Aorta (tissue), 5 donors: ENCODE measurements at places on chromosomes 7 and 10. TPM values are rescaled to one million over a fixed set of nuclear protein-coding genes. Genes with fewer than 3 reads are reported as not detected.

CHAT gene
- not detected for polyA plus RNA-seq

APBB1IP gene
- 0.82 TPM for polyA plus RNA-seq

STYXL1 gene
- 16.2 TPM for polyA plus RNA-seq

DPYSL4 gene
- not detected for polyA plus RNA-seq

SPDYE5 gene
- polyA plus RNA-seq, result not detected

CTNNA3 gene
- polyA plus RNA-seq, result 1.5 TPM

NPY4R2 gene
- not detected for polyA plus RNA-seq

ANKRD61 gene
- not detected for polyA plus RNA-seq

TAC1 gene
- polyA plus RNA-seq, result not detected

RNLS gene
- 9.7 TPM for polyA plus RNA-seq

OR2A1 gene
- 0.50 TPM for polyA plus RNA-seq

FANK1 gene
- 6.1 TPM for polyA plus RNA-seq

TMEM236 gene
- polyA plus RNA-seq, result 1.5 TPM

NAT16 gene
- not detected for polyA plus RNA-seq

H2BK1 gene
- polyA plus RNA-seq, result not detected

KNDC1 gene
- polyA plus RNA-seq, result 0.25 TPM

ADCY1 gene
- polyA plus RNA-seq, result 0.25 TPM

AGAP6 gene
- polyA plus RNA-seq, result 35.9 TPM

ANKRD1 gene
- polyA plus RNA-seq, result 38.9 TPM

SLC29A4 gene
- polyA plus RNA-seq, result 0.13 TPM

AOAH gene
- 13.5 TPM for polyA plus RNA-seq

BTBD16 gene
- not detected for polyA plus RNA-seq

DEPP1 gene
- 55.2 TPM for polyA plus RNA-seq

NUDCD3 gene
- polyA plus RNA-seq, result 20.8 TPM

FRAT1 gene
- polyA plus RNA-seq, result 1.5 TPM

GPR15LG gene
- 0.59 TPM for polyA plus RNA-seq

IFIT5 gene
- 13.3 TPM for polyA plus RNA-seq

ADRB1 gene
- not detected for polyA plus RNA-seq

ANKRD22 gene
- polyA plus RNA-seq, result 0.18 TPM

SCIN gene
- polyA plus RNA-seq, result 9.1 TPM

VSTM4 gene
- polyA plus RNA-seq, result 8.0 TPM

POLR2J2 gene
- polyA plus RNA-seq, result 4.4 TPM

HOXA3 gene
- 12.2 TPM for polyA plus RNA-seq

PNLIPRP1 gene
- 0.95 TPM for polyA plus RNA-seq

VPS50 gene
- 10.0 TPM for polyA plus RNA-seq

CALY gene
- polyA plus RNA-seq, result not detected

SCD gene
- 12.6 TPM for polyA plus RNA-seq

SLIT1 gene
- polyA plus RNA-seq, result 0.13 TPM

LFNG gene
- polyA plus RNA-seq, result 2.3 TPM

KCP gene
- polyA plus RNA-seq, result 0.15 TPM

CALHM3 gene
- not detected for polyA plus RNA-seq

UBE3C gene
- polyA plus RNA-seq, result 15.8 TPM

TUBB8 gene
- polyA plus RNA-seq, result not detected

GJD4 gene
- not detected for polyA plus RNA-seq

MMD2 gene
- not detected for polyA plus RNA-seq

AFAP1L2 gene
- 3.1 TPM for polyA plus RNA-seq

CDCA7L gene
- polyA plus RNA-seq, result 4.1 TPM

NPC1L1 gene
- 6.1 TPM for polyA plus RNA-seq

ASB10 gene
- not detected for polyA plus RNA-seq

LIPK gene
- polyA plus RNA-seq, result not detected

WIPF3 gene
- polyA plus RNA-seq, result 3.4 TPM

TWIST1 gene
- 44.6 TPM for polyA plus RNA-seq

GFRA1 gene
- polyA plus RNA-seq, result under 0.01 TPM

SLF2 gene
- 13.2 TPM for polyA plus RNA-seq
